ENCODE measurements at places on chromosomes 16 and 17. TPM values are rescaled to one million over a fixed set of nuclear protein-coding genes. Genes with fewer than 3 reads are reported as not detected.

Gene FLCN
- 37.2 TPM for total RNA-seq

Gene CRHR1
- 0.27 TPM for total RNA-seq

Gene SLC13A2
- not detected for total RNA-seq

Gene SCGB1C2
- not detected for total RNA-seq

Gene MYH1
- total RNA-seq, result not detected

Gene ARHGAP44
- total RNA-seq, result 0.18 TPM

Gene ZNF232
- total RNA-seq, result 7.1 TPM

Gene TGFB1I1
- total RNA-seq, result 0.67 TPM

Gene SPNS2
- total RNA-seq, result 0.51 TPM

Gene KRT27
- 5.9 TPM for total RNA-seq

Gene GUCY2D
- total RNA-seq, result not detected

Gene NOS2
- 0.18 TPM for total RNA-seq

Gene KRTAP3-1
- total RNA-seq, result not detected

Gene PRSS53
- 0.40 TPM for total RNA-seq

Gene KRTAP2-2
- total RNA-seq, result not detected

Gene ULK2
- total RNA-seq, result 6.5 TPM
